Muscle of back (tissue), 13 donors: ENCODE measurements at places on chromosomes 4 and X. TPM values are rescaled to one million over a fixed set of nuclear protein-coding genes. Genes with fewer than 3 reads are reported as not detected.

- no peak for DNase-seq
These were observed 1128.4 kb downstream of the ADGRL3 start for GRCh38 chr4:62328526-62328925.

DNA sequence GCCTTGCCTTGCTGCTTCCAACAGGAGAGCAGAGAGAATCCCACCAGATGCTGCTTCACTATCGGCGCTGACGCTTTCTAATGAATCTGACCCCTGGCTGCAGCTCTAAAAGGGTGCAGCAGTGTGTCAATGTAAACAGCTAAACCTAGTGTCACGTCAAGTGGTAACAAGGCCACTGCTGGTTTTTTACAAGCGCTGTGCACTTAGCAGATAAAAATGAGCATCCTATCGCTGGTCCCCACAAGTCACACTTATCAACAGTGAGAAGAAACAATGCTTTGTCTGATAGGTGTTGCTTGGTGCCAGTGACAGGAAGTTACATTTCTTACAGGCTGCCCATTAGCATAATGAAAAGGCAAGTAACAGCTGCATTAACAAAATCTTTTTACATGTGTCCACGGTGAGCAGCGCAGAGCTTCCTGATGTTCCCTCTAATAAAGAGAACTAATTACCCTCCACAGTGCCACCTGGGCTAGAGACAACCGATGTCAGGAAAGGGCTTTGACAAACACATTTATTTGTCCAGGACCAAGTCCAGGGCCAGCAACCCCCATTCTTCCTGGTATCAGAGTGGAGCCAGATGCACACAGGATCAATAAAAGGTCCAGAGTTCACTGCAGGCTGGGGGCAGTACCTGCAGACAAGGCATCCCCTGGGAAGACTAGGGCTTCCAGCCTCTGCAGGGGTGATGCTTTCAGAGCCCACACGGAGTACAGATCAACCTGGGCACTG lies 176.0 kb downstream of the MGST2 start:
- DNase-seq, result no peak

GRCh38 chr4:141563723-141564122 lies 72.7 kb upstream of the IL15 start:
- DNase-seq, result no peak

DNA sequence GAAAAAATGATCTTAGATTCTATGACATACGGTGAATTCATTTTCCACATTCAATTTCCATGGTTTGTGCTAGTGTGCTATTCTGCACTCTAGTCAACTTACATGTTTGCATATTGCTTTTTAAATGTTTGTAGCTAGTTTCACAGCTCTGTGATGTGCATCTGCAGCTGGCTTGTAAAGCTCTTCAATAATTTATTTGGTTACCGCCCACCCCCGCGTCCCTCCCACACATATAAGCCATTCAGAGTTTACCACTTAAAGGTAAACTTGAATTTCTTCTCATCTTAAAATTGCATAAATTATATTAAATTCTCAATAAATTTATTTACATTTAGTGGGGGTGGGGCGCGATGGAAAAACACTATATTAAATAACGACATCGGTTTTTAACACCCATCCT lies 291 bp upstream of the NBDY start:
- peak; percentile 34 for DNase-seq

DNA sequence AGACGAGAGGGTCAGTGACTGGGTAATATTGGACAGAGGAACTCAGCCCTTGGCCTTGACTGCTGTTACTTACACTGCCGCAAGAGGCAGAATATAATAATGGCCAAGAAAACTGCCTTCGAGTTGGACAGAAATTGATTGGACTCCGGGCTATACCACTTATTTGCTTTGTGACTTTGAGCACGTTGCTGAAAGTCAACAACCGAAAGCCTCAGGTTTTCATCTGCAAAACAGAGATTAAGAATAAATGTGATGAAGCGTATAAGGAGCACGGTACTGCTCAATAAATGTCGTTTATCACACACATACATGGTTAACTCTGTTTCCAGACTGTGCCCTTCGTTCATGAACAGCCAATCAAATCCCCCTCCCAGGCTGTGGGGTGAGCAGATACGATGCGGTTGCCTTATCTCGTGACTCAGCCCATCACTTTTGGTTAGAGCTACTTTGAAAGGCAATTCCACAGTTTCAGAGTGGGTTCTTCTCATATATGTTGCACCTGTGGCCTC lies 91.6 kb downstream of the TSPAN7 start:
- no peak for DNase-seq

ITM2A gene
- polyA plus RNA-seq, result 626 TPM

- peak; percentile 56 for DNase-seq
These were observed 35.5 kb upstream of the SORBS2 start for GRCh38 chr4:185847352-185848097.

DNA sequence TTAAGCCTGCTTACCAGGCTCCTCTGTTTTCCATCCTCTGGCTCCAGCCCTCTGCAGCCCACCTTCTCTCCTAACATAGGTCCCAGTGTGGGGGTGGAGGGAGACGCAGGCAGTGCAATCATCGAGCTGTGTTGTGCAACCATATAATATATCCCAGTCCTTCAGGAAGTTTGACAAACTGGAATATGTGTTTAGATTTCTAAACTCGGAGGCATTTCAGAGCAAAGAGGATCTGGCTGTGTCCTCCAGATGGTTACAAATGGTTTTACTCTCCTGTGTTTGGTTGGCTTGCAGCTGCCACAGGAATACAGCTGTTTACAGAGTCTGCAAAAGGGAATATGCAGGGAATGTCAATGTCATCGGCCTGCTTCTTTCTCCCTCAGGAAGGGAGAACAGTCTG lies 195.3 kb upstream of the LNX1 start:
- DNase-seq, result no peak

- DNase-seq, result no peak
These were observed 41.7 kb downstream of the FAM53A start for GRCh38 chr4:1642196-1642951.

- no peak for DNase-seq
These were observed 116.1 kb downstream of the SHROOM3 start for GRCh38 chr4:76550966-76551780.

- DNase-seq, result no peak
These were observed 40.0 kb downstream of the FGFRL1 start for GRCh38 chr4:1051472-1051871.

GRCh38 chr4:136316961-136317360 lies 1215.3 kb downstream of the PCDH18 start:
- no peak for DNase-seq

DNA sequence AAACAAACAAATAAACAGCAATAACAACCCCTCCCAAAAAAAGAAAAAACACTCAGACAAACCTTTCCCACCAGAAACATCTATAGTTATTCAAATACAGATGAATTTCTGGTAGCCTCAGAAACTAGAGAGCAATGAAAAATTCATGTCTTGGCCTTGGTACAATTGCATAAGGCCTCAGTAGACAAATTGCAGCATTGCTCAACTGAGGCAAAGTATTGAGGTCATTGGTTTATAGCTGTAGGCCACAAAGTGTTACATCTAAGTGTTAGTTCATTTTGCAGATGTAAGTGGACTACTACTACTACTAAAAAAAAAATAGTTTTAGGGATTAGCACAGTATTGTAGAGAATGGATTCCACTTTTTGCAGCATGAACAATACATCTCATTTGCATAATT lies 2268.3 kb downstream of the ARAP2 start:
- no peak for DNase-seq

SERPINA7 gene
- not detected for polyA plus RNA-seq

- peak; percentile 55 for DNase-seq
These were observed 22.1 kb downstream of the PIR start for GRCh38 chrX:15471028-15471427.

DNA sequence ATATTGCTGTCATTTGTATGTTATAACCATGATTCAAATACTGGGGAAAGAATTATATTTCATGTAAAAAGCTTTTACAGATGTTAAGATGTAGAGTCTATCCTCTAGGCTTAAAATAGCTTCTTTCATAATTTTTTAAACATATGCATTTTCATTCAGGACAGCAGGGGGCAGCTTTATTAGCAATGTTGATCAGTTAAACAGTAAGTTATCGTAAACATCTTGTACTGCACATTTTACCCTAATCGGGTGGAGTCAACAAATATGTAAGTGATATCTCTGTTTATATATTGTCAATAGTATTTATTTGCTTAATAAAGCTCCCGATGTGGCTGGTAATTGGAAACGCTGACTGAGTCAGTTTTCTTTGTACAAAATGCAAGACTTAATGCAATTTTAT lies 142.5 kb upstream of the MED14 start:
- peak; percentile 31 for DNase-seq

TKTL1 gene
- polyA plus RNA-seq, result not detected

DNA sequence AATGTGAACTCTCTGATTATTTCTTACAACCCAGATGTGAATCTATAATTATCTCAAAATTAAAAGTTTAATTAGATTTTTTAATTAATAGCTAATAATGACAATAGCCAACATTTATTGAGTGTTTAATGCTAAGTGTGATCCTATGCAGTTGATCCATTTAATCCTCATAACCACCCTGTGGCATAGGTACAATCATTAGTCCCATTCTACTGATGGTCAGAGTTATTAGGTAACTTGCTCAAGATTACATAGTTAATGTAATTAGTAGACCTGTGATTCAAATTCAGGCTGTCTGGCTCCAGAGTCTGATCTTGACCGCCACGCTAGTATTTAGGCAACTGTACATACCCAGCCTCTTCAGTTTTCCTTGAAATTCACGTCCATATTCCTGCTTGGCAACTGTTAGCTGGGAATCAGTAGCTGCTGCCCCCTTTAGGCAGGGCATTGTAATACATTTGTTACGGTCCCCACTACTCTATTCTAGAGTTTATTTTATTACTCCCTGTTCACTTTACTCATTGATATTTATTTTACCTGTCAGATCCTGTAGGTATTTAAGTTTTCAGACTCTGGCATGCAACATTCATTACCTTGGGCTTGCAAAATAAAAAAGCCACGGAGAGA lies 20.6 kb upstream of the TEC start:
- DNase-seq, result no peak

DNA sequence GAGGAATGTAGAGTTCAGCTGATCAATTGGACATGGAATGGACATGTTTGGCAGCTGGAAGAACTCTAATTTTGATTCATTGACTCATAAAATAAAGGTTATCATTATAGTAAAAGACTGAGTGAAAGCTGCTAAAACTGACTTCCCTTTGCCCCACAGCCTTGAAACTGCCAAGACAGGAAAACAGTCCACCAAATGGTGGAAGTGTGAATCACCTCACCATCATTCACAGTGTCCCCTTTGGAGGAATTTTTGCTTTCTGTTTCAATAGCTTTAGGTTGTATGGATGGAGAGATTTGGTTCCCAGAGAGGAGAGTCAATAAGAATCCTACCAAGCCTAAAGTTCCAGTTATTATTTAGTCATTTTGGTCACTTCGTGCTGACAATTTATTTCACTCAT lies 20.8 kb upstream of the FREM3 start:
- no peak for DNase-seq

SHROOM2 gene
- 1.7 TPM for polyA plus RNA-seq

DNA sequence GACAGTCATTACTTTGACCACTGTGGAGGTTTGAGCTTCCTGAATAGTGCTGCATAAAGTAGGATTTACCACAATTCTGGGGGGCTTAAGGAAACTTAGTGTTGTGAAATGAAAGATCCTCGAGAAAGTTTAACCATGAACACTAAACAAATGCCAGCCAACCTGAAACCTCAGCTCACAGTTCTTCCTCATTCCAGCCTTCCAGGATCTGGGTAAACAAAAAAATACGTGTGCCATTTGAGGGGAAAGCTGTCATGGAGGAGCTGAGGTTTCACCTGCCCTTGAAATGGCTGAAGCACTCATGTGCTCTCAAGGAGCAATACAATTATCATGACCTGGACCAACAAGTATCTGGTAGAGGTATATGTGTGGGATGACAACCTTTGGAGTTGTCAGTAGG lies 142.7 kb downstream of the NPNT start:
- DNase-seq, result no peak

ERAS gene
- not detected for polyA plus RNA-seq

DNA sequence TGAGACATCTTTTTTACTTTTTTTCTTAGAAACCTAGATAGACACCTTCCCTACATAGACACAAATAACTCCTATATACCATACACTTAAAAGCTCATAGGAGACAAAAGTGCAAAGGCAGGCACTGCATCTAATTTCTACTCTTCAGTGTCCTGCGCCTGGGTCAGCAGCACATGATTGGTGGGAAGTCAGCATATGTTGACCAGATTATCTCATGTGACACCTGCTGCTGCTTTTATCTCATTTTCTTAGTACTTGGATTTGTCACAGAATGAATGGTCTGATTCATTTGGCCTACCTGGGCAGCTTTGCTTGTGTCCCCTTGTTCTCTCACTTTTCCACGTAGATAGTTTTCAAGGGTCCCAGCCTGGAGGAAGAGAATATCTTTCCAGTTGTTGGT lies 24.9 kb upstream of the LNX1 start:
- no peak for DNase-seq
